ENCODE measurements at places on chromosomes 1 and 21.
A peak's percentile ranks its signal among the peaks of the same experiment; 100 is the strongest.

DNA sequence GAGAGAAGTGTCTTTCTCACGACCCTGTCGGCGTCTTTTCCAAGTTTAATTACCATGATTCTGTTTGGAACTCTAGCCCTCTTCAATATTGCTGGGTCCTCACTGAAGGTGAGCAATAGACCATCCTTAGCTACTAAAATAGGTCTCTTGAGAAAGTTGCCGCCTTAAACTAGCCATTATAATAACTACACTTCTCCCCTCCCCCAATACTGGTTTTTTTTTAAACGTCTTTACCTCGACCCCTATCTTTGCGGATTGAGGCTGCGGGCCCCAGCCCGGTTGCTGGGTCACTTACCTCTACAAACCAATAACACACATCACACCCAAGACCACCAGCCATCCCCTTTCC is 672 bp downstream of the ENSA start:
- DNase-seq, result no peak

DNA sequence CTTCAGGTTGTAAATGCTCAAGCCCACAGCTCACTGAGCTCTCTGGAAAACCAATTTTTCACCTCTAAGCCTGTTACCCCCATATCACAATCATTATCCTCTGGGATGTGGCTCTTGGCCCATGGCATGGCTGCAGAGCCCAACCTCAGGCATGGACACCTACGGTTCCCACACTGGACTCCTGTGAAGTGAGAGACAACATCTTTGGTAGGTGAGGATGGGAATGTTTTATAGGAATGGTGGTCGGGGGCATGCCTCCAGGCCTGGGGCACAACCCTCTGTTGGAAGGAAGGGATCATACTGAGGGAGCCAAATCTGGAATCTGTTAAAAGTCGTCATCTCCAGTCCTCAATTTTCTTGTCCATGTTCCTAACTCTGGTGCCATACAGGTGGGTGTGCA is 179.1 kb downstream of the FOXD2 start:
- DNase-seq, result peak; percentile 16

DNA sequence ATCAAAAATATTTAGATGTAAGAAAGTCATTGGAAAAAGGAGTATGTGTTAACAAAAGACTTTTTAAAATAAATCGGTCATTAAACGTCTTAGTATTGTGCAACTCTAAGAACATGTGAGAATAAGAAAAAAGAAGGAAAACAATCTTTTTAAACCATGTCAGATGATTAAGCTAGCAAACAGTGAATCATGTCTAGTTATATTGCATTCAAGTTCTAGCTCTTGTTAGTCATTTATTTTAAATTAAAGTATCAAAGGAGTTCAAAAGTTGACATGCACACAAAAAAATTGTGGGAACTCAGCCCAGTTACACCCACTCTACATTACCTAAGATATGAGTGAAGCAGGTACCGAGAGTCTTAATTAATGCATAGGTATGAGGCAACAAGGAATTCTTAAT is 9.8 kb downstream of the FRRS1 start:
- DNase-seq, result no peak

- DNase-seq, result no peak
These were observed 54.7 kb upstream of the WNT4 start for GRCh38 chr1:22197644-22198043.

DNA sequence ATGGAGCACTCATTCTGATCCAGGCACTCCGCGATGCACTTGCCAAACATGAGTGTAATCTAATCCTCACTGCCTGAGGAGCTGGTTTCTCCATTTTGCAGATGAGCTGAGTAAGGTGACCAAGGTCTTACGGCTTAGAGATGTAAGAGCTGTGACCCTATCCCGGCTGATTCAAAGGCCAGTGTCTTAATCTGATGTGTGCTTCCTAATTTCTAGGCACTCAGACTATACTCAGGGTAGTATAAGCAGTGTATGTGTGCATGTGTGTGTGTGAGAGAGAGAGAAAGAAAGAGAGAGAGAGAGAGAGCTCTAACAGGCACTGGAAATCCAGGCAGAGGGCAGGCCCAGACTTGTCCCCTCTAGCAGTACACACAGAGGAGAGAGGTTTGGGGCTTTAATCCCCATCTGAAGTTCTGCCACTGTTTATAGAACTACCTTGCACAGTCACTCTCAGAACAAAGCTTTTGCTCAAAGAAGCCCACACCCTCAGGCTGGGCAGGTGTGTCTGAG is 188.2 kb downstream of the ZBTB18 start:
- DNase-seq, result no peak

- DNase-seq, result no peak
These were observed 46.7 kb downstream of the PGBD5 start for GRCh38 chr1:230379462-230379861.

GRCh38 chr1:169529068-169529642 is 43.4 kb upstream of the SLC19A2 start:
- DNase-seq, result no peak

DNA sequence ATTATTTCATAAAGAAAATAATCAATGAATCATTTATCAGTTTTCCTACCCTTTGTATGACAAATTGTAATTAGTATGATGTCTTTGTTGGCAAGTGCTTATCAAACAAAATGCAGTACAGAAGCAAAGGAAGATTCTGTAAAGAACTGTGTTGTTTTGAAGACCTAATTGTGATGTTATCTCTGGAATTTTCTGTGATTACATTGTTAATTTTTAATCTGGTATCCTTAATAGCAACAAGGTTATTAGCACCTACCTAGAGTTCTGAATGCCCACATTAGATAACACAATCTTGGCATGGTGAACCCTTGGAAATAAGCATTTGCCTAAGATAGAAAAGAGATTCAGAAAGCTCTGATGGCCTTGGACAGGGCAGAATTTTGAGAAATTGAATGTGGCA is 274.1 kb upstream of the ST6GALNAC5 start:
- DNase-seq, result no peak

DNA sequence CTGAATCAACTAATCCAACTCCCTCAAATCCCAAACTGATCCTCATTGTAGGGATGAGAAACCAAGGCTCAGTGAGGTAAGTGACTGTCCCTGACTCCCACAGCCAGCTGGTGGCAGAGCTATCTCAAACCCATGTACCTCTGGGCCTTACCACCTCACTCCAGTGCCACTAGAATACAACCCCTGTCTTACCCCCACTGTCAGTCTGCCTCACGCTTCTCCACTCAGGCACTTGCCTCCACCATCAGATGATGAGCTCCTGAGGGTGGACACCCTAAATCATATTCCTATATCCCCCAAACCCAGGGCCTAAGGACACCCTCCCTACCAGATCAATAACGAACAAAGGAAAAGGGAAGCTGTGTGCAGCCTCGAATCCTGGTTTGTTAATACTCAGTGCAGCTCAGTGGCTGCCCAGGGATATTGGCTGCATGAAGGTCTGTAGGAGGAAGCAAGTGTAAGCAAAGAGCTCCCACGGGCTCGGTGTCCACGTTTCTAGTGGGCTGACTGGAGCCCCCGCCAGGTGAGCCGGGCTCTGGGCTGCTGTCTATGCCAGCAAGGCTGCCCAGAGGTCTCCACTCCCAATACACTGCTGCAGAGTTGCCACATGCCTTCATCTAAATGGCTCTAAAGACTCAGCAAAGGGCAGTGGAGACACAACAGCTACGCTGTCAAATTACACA is 533.4 kb downstream of the MATN1 start:
- DNase-seq, result peak; percentile 65

DNA sequence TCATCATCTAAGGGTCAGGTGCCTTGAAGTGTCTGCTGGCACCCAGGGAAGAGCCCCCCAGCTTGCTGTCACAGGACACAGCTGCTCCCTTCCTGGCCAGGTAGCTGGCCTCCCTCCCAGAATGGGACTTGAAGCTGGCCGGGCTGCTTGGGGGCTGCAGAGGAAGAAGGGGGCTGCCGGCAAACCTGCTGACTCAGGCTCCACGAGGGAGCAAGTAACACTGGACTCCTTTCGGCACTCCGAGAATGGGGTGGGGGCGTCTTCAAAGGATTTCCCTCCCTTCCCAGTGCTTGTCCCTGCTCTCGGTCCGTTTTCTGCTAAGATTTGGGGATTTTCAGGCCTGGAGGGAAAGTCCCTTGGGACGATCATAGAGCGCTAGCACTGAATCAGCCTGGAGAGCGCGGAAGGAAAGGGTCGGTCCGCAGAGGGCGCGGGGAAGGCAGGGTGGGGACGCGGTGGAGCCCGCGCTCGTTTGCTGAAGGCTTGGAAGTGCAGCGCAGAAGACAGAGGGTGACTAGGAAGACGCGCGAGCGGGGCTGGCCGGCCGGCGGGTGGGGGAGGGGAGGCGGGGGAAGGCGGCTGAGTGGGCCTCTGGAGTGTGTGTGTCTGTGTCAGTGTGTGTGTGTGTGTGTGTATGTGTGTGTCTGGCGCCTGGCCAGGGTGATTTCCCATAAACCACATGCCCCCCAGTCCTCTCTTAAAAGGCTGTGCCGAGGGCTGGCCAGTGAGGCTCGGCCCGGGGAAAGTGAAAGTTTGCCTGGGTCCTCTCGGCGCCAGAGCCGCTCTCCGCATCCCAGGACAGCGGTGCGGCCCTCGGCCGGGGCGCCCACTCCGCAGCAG is at the start of gene CSF1:
TSS of gene CSF1 (plus strand) at position 727 of the 840 bp plus-strand sequence. CDS start 175 bp downstream, outside the sequence.
- DNase-seq, result peak; percentile 95

GRCh38 chr1:228150461-228151179 is 890 bp downstream of the GJC2 start:
- DNase-seq, result no peak

DNA sequence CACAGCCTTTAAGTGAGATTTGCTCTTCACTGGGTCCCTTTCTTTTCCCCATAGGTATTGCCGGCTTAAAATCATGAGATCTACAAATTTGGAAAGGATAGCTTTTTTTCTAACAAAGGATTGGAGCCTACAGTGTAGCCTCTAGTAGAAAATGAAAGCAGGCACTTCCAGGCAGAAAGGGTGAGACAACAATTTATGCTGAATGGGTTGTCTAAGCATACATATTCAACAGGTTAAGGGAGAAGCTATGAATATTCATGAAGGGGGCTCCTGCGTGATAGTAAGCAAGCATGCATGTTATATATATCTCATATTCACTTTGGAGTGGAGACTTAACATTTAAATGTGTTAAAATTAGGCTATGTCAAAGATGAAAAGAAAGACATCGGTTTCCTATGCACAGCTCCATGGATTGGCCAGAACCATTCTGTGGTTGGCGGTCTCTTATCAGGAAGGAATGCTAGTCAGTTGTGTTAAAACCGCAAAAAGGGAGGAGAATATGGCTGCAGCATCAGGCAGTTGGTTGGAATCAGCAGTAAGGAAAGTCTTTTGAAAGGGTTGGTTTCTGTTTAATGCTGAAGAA is 66.0 kb downstream of the VCAM1 start:
- DNase-seq, result no peak

GRCh38 chr1:202160377-202160940 is at the start of gene PTPN7:
PTPN7 (minus strand) TSS chr1:202160602; CDS start chr1:202159402, 1,200 bp downstream.
- DNase-seq, result no peak

DNA sequence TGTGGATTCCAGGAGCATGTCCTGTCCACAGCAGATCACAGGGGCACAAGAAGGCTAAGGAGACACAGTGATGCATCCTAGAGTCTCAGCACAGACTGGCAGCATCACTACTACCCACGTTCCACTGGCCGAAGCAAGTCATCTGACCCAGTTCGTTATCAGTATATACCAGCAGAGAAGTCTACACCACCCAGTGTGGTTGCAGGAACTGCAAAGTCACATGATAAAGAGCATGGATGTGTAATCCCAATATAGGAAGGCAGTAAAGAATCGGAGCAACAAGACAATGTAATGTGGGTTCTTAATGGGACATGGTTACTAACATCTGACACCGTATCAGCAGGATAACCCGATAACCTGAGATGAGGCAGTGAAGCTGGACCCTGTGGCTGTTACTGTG is 246.6 kb downstream of the RRAGC start:
- no peak for DNase-seq

DNA sequence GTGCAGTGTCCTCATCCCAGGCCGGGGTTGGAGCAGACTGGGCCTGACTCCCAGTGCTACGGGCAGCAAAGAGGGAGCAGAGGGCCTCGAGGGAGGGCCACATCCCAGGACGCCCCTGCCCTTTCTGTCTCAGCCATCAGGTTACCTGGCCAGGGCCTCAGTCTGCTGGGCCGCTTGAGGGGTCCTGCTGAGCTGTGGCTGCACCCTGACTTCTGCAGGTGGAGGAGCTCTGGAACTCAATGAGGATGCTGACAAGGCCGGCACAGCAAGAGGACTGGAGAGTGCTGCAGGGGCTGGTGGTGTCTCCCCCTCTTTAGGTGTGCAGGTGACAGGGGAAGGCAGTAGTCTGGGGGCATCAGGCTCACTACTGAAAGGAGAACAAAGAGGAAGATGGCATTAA is 3.3 kb downstream of the ZNF692 start:
- no peak for DNase-seq

DNA sequence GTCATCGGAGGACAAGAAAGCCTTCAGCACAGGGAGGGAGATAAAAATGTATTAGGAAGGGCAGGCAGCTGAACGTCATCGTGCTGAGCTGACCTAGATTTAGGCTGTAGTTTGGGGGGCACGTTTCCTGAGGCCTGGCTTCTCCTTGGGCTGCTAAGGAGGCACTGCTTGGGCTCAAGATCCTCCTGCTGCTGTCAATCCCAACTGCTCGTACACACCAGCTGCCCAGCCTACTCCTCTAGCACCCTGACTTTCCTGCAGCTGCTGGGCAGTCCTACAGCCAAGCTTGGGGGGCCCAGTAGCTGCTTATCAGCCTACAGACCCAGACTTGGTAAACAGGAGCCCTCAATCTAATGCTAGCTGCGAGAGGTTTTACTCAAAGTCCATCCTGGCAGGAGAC is 6.2 kb downstream of the TMEM35B start:
- DNase-seq, result no peak

DNA sequence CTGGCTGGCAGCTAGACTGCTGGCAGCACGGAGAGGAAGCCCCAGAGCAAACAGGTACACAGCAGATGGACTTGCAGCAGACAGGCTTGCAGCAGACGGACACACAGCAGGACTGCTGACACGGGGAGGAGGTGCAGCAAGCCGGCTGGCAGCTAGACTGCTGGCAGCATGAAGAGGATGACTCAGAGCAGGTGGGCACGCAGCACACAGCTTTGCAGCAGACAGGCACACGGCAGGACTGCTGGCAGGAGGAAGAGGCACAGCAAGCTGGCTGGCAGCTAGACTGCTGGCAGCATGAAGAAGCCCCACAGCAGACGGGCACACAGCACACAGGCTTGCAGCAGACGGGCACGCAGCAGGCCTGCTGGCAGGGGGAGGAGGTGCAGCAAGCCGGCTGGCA is 498 bp downstream of the KRTAP10-2 start:
- DNase-seq, result peak; percentile 60

- no peak for DNase-seq
These were observed 37.7 kb upstream of the TMEM125 start for GRCh38 chr1:43232074-43232473.
